ENCODE measurements at places on chromosomes 16 and 17. TPM values are rescaled to one million over a fixed set of nuclear protein-coding genes. Genes with fewer than 3 reads are reported as not detected.

The SLC5A2 gene
- polyA plus RNA-seq, result 3.1 TPM

The KRTAP4-6 gene
- not detected for polyA plus RNA-seq

The HSPB9 gene
- polyA plus RNA-seq, result 0.03 TPM

DNA sequence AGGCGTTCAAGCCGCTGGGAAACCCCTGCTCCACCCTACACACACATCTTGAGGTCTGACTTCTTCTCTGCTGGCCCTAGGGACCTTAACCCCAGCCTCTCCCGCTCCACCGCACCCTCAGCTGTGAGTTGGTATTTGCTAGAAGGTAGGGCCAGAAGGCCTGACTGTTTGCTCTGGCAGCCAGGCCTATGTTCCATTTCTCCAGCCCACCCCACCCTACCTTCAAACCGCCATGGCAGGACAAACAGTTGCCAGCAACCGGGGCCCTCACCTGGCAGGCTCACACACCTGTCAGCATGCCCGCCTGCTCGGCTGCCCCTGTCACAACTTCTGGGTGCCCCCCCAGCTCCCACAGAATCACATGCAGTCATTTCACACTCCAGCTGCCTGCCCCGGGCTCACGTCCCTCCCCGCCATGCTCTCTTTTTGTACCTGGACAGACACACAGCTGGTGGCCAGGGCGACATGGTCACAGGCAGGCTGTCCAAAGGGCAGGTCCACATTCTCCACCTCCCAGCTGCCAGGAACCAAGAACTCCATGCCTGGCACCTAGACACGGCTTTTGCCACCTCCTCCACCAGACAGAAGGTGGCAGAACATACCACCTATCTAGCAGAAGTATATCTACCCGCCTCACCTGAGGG lies 2.6 kb upstream of the ATP2A3 start:
- no peak for DNase-seq

DNA sequence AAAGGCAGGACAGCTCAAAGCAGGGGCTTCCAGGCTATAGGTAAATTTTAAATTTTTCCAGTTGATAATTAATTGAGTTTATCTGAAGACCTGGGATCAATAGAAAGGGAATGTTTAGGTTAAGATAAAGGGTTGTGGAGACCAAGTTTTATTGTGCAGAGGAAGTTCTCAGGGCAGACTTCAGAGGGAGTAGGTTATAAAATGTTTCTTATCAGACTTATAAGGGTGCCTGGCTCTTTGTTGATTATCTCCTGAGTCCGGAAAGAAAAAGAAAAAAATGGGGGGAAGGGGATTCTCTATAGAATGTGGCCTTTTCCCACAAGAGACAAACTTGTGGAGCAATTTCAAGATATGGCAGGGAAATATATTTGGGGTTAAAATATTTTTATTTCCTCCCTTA lies 15.9 kb downstream of the SLC46A1 start:
- DNase-seq, result no peak

DNA sequence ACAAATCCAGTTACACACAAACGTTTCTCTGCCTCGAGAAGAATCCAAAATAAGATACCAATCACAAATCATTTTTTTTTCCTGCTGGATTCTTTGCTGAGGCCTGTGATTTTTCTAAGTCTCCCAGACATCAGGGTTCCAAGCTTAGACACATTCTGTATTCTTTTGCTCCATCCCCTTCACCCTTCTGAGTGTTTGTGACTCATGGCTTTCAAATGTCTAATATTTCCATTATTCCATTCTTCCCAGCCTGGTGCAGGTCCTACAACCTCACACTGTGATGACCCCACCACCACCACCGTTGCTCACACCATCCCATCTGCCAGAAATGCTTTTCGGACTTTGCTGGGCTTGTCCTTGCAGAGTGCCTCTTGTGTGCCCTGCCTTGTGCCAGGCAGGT lies 480.1 kb downstream of the SOX9 start:
- no peak for DNase-seq

- DNase-seq, result no peak
Observed at GRCh38 chr16:21256636-21257035, 21.5 kb downstream of the CRYM start.

- DNase-seq, result peak; percentile 5
Observed at GRCh38 chr17:82053556-82054263, 2.0 kb downstream of the GPS1 start.

DNA sequence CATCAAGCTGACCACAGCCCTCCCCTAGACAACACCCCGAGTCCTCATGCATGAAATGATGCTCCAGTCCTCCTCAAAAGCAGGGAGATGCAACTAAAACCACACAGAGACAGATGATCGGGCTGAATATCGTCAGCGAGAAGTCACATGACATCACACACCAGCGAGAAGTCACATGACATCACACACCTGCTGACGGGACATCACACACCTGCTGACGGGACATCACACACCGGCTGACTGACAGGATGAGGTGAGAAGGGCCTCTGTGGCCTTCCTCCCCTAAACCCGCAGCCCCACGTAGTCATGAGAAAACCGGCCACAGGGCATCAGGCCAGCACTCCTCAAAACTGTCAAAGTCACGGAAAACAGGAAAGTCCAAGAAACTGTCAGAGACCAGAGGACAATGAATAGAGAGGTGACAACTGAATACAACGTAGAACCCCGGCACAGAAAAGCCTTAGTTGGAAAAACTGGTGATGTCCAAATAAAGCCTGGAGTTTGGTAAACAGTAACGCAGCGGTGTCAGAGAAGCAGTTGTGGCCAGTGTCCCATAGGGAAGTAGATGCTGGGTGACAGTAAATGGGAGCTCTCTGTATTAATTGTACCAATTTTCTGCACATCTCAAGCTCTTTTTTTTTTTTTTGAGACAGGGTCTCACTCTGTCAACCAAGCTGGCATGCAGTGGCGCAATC lies 14.3 kb downstream of the LITAF start:
- DNase-seq, result no peak

- DNase-seq, result no peak
Observed at GRCh38 chr17:79651266-79651665, 40.4 kb upstream of the RBFOX3 start.

- DNase-seq, result no peak
Observed at GRCh38 chr17:51682115-51682514, 421.8 kb downstream of the UTP18 start.

DNA sequence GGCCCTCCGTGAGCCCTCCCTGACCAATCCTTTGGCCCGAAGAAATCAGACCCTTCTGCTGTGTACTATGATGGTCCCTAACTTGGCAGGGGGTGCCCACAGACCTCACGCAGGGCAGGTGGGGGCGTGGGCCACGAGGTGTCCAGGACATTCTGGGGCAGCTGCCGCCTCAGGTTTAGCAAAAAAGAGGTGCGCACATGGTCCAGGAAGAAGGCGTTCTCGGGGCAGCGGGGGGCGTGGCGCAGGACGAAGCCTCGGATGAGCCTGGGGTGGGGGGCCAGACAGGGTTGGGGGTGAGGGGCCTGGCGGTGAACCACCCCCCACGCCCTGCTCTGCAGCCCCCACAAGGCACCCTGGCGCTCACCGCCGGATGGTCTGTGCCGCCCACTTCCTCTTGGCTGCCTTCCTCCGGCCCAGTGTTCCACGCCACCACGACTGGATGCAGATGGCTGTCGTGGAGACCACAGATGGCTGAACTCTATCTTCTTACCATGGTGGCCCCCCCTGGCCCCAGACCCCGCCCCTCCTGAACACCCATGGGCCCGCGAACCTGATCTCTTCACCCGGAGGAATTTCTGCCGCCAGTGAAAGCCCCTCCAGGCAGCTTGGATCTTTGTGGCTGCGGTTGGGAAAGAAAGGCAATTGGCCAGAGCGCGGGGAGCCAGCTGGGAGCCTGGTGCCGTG lies 14.2 kb upstream of the CRK start:
- DNase-seq, result no peak

GRCh38 chr17:77128896-77129567 lies 11.7 kb upstream of the SEC14L1 start:
- peak; percentile 83 for DNase-seq
